ENCODE measurements at places on chromosomes 7 and 10.

DNA sequence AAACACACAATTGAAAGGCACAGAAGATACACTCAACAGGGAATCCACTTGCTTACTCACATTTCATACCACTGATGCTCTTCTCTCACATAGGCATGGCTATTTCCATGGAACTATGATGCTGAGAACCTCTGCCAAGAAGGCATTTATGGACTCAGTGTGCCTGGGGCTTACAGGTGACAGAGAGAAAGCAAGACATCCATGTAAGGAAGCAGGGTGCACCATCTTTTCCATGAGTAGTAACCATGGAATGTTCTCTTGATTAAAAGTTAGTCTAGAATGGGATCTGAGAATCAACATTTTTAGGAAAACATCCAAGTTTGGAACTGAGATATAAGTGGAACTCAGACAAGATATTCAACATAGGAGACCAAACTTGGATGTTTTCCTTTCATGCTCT lies 52.5 kb upstream of the MACC1 start:
- peak; percentile 38 for DNase-seq

DNA sequence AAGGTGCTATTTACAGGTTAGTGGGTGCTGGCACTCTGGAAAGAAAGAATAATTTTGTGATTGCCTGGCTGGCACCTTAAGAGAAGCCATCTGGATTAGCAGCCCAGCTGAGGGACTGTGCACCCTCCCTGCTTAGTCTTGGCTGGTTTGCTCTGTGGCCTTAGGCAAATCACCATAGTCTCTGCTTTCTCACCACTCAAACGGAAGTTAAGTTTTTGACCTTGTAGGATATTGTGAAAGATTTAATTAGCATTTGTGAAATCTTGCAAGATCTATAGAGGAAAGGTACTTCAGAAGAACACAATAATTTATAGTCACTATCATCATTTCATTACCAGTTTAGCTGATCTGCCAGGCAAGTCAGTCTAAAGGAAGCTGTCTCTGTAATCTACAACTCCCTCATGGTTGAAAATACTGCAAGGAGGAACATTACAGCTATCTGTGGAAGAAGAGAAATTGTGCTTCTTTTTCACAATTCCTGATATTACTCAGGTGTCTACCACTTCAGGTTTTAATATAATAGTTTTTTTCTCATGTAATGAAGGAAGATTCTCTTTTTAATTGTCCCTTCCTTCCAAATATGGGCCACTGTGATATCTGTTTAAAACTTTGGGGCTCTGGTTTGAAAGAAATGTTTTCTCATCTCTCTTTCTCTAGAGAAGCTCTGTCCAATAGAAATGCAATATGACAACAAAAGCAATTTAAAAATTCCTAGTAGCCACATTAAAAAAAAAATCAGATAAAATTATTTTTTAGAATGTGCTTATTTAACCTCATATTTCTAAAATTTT lies 219.6 kb downstream of the PTEN start:
- no peak for DNase-seq

DNA sequence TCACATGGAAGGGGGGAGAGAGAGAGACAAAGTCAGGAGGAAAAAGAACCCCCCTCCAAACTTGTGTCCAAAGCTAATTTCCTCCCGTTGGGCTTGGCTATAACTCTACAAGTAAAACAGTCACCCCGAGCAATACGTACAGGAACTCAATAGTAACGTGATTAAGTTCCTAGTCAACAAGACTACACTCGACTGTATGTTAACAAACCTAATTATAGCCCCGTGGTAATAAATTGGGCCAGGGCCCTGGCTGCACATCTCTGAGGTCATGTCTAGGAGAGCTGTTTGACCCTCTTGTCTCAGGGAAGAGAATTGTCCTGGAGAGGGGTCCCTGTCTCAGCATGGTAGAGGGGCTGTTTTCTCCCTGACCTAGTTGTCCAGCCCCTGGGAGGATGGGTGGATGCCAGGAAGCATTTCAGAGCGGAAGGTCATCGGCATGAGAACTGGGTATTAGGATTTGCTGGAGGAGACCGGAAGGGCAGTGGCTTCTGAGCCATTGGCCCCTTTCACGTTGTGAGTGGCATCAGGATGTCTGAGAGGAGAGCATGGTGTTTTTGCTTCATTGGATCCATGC lies 60.2 kb upstream of the COMTD1 start:
- no peak for DNase-seq

DNA sequence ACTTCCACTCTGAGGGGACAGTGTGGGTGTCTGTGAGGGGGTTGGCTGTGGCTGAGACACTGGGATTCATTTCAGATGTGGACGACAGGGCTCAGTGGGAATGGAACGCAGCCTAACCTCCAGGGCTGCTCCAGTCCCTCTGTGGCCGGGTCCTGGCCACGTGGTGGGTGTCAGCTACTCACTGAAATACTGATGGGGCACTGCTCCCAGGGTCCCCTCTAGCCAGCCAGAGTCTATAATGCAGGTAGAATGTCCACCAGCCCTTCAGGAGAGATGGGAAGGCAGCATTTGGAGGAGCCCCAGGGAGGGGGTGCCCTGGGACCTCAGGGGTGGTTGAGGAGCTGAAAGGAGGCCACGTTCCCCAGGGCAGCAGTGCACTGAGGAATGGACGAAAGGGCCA lies 87.2 kb upstream of the LANCL2 start:
- no peak for DNase-seq

DNA sequence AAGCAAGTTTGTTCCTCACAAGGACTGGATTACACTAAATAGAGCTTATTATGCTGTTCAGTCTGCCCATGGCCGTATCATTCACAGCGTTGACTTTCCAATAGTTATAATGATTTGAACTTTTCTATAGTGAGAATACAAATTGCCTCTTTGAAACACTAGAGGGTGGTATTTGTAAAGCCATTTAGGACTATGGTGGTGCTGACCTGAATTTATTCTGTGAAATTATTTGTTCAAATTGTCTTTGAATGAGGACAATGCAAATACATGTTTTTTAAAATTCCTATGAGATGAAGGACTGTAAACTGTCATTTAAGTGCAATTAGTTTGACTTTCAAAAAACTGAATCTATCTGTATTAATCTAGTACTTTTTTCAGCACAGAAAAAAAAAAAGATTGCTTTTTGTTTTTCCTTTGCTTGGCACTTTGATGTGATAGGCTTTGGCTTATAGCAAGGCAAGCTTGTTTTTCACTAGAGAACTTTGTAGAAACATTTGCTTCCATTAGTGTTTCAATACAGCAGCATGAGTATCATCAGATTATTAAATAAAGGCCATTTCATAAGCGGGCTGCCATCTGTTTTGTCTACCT lies 122.7 kb upstream of the TMEM229A start:
- no peak for DNase-seq

DNA sequence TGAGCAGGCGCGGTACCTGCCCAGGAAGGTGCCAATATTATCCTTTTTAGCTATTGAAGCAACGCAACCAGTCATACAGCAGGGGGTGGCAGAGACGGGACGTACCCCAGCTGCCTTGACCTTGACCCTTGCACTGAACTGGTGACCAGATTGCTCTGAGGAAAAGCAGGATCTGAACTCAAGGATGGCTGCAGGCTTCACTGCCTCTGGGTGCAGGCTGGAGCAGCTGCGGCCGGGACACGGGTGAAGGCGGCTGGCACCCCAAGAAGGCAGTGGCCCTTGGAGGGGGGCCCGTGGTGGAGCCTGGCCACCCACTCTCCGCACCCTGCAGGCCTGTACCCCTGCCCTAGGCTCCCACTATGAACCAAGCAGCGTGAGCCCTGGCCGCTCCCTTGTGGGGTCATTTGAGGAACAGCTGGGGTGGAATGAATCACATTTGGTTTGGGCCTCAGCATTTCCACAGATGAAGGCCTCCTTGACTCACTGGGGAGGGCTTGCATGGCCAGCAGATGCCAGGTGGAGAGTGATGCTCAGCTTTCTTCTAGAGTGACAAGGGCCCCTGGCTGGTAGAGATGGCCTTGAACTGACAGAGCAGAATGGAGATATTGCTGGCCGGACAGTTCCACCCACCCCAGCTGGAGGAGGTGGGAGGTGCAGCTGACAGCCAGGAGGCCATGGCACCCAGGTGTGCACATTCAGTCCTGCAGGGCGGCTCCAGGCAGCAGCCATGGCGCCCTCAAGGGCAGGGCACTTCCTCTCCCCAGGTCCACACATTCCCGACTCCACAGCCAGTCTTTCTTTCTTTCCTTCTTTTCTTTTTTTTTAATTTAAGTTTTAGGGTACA lies 218.7 kb downstream of the WDR37 start:
- DNase-seq = no peak

DNA sequence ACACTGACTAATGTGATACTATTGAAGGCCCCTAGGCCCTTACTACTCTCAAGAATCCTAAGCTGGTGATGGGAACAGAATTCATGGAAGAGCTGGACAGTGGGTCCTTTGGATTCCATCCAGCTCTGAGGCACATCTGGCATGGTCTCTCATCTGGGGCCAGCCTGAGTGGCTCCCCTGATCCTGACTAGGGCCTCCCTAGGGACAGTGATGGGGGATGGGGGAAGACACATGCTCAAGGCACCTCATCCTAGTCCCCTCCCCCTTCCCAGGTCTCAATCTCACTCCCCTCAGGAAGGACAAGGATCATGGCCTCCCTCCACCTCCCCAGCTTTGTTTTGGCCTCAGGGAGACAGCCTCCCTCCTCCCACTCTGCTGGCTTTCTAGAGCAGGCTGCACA lies 1.8 kb downstream of the KCNIP2 start:
- DNase-seq = no peak

- DNase-seq = no peak
These were observed 36.7 kb upstream of the SFTPD start for GRCh38 chr10:79985481-79986072.

Data from foreskin fibroblast (primary cell).